ENCODE measurements at places on chromosomes 5 and 9.

- no peaks in the 10 kb centered on the region for H3K4me1 ChIP-seq
- H3K27ac ChIP-seq = no peak overlapping the region
- no peaks in the 10 kb centered on the region for H3K36me3 ChIP-seq
- H3K27me3 ChIP-seq = no peaks in the 10 kb centered on the region
Observed at GRCh38 chr9:11269036-11269435, 656.2 kb upstream of the PTPRD start.

GRCh38 chr9:108254236-108254635 lies 601.5 kb downstream of the ACTL7B start:
- H3K4me1 ChIP-seq = no peaks in the 10 kb centered on the region
- H3K36me3 ChIP-seq = no peaks in the 10 kb centered on the region
- no peaks in the 10 kb centered on the region for H3K27me3 ChIP-seq
- H3K4me3 ChIP-seq = no peak overlapping the region
- no peak for DNase-seq

- H3K4me3 ChIP-seq = no peak overlapping the region
- H3K4me1 ChIP-seq = no peaks in the 10 kb centered on the region
- peaks cover 94% of the 10 kb centered on the region for H3K27me3 ChIP-seq
Observed at GRCh38 chr9:86903734-86904085, 43.6 kb downstream of the GAS1 start.

GRCh38 chr9:114895521-114895991 lies 34.8 kb downstream of the TNFSF8 start:
- no peaks in the 10 kb centered on the region for H3K27me3 ChIP-seq
- H3K4me1 ChIP-seq = peaks cover 45% of the 10 kb centered on the region
- H3K4me3 ChIP-seq = no peak overlapping the region

Measured in central memory CD8-positive, alpha-beta T cell (primary cell).